HT-29 (cell line): ENCODE measurements at places on chromosomes 16 and 17.

GRCh38 chr17:74592087-74592990 is at the start of gene CD300LD:
CD300LD (minus strand) TSS chr17:74592283; CDS start chr17:74592202, 81 bp downstream.
- DNase-seq, result no peak

GRCh38 chr16:77840673-77841501 is 52.5 kb downstream of the VAT1L start:
- DNase-seq, result no peak

GRCh38 chr17:80730739-80731138 is 186.1 kb downstream of the RPTOR start:
- no peak for DNase-seq

DNA sequence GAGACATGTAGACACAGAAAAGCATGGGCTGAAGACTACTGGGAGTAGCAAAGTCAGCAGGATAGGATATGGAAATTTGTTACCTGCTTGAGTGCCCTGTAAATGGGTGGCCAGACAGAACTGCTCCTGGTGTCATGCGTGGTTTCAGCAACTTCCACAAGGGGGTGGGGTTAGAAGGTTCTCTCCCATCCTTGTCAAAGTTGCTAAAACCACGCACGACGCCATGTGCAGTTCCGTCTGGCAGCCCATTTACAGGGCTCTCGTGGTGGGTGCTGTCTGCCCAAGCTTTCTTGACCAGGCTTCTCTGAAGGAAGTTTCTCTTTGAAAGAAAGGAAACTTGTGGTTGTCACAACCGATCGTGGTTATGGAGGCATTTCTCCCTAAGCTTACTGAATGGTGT is 6.9 kb upstream of the DBNDD1 start:
- DNase-seq, result no peak

DNA sequence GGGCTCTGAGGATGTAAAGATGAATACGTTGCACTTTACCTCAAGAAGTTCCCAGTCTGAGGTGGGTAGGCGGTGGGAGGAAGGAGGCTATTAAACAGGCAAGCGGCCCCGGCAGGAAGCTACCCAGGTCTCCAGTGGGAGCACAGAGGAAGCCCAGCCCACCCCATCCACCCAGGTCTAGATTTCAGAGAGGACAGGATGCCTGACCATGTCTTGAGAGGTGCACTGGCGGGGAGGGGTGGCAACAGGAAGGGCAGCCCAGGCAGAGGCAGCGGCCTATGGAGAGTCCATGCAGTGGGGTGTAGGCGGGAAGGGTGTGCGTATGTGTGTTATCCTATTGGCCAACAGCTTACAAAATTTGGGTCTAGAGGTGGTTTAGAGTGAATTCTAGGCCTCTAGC is 13.9 kb downstream of the SARM1 start:
- DNase-seq, result no peak

DNA sequence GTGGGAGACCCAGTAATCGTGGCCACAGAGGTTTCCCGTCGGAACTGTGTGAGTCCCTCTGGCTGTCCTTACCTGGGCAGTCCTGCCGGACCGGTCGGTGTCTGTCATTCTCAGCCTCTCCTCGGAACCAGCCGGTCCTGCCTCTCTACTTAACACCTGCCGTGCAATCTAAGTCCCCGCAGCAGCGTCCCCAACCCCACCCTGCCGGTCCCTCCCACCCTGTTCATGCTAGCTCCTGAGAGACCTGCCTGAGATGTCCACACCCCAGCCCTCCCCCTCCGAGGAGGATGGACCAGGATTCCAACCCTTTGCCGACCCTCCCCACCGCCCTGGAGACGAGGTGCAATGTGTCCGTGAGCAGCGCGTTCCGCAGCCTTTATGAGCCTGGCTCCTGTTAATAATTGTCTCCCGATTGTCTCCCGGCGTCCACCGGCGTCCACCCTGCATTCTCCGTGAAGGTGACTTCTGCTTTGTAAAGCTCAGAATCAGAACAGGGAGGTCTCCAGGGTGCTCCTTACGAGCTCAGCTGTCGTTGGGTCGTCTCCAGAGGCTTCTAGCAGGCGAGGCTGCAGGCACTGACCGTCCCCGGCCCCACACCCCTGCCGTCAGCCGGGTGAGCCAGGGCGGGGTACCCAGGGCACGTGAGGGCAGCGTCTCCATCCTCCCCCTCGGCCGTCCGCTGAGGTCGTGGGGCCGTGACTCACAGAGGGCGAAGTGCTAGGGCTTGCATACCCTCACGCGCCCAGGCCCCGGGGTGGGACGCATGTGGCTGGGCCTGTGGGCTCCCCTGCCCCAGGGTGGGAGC is 10.1 kb downstream of the METRNL start:
- peak; percentile 74 for DNase-seq
